Activated T-helper 1 cell treated with Interleukin-2 at 50 U/mL for 16 hours (primary cell): ENCODE measurements at places on chromosomes 3 and 15.

DNA sequence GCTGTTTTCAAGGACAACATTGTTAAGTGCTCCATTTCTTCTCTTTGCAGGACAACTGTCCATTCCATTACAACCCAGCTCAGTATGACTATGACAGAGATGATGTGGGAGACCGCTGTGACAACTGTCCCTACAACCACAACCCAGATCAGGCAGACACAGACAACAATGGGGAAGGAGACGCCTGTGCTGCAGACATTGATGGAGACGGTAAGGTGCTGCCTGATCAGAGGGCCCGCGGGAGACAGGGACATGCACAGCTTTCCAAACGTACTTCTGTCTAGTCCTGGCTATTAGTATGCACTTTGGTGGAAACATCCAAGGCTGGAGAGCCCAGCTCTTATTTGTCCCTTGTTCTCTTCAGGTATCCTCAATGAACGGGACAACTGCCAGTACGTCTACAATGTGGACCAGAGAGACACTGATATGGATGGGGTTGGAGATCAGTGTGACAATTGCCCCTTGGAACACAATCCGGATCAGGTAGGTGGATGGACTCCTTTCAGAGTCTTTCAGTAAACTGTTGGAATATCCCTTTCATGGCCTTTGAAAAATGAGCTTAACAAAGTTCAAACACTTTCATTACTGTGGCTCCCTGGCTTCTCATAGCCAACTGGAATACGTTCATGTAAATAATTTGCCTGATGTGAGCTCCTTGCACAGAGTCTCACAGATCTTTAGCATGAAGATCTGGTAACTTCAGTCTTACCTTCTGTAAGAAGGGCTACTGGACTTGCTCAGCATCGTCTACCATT is 10.4 kb downstream of the THBS1 start:
- DNase-seq: no peak

DNA sequence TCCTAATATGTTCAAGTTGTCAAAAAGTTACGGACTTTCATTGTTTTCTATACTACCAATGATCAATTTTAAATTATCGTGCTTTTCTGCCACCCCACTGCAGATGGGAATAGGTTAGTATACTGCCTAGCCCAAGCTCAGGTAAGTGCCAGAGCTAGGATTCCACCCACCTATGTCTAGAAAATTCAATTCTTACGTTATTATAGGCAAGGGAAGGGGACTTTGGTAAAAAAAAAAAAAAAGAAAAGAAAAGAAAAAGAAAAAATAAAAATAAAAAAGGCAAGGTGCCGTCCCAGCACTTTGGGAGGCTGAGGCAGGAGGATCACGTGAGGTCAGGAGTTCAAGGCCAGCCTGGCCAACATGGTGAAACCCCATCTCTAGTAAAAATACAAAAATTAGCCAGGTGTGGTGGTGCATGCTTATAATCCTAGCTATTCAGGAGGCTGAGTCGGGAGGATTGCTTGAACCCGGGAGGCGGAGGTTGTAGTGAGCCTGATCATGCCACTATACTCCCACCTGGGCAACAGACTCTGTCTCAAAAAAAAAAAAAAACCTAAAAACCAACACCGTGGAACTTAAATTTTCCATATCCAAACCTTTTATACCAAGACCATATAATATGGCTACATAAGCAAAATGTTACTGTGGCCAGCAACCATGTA is 1.3 kb downstream of the RPL22L1 start:
- DNase-seq: no peak

- DNase-seq: no peak
These were observed 569.8 kb upstream of the IL12A start for GRCh38 chr3:159418571-159419526.

- DNase-seq: no peak
These were observed 31.6 kb downstream of the NKIRAS1 start for GRCh38 chr3:23885210-23885609.

DNA sequence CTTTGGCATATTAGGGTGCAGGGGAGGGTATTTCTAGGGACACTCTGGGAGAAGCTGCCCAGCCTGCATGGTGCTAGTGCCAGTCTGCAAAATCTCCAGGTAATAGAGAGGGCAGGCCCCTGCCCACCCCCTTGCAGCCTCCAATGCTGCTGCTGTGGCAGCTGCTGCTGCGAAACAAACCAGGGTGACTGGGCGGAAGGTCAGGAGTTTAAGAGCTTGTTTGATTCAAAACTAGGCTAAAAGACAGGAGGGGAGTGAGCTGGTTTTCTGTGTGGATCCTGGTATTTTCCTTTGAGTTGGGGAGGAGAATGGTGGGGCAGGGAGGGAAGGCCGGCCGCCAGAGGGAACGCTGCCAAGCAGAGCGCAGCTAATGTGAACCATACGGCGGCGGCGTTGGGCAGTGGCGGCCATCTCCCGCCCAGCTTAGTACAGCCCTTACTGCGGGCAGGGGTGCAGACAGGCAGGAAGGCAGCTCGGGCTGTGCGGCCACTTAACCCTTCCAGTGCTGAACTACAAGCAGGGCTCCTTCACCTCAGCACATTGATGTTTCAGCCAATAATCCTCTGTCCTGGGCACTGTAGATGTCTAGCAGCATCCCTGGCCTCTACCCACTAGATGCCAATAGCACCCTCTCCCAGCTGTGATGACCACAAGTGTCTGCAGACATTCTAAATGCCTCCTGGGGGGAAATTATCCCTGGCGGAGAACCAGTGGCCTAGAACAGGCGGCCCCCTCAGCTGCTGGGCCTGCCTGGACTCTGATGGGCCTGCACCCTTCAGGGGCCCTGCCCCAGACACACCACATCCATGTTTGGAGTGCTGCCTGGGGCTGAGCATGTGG is 125.7 kb downstream of the EEFSEC start:
- no peak for DNase-seq

GRCh38 chr15:39312984-39313383 is 267.9 kb upstream of the THBS1 start:
- DNase-seq: no peak
